ENCODE measurements at places on chromosomes 12 and 14.

DNA sequence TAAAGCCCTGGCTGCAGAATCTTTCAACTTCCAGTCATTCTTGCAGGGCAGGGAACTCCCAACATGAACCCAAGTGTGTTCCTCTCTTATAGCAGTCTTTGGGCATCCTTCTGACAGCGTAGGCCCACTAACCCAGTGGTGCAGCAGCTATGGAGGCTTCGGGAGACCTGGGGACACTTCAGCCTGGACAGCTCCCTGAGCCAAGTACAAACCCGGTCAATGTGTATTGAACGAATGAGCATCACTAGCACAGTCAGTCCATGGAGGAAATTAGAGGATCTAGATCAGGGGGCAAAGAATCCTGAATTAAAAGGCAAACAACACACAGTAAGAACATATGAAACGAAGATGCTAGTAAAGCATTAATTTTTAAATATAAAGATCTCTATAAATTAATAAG lies 41.8 kb downstream of the KIAA0586 start:
- no peak for DNase-seq

GRCh38 chr12:77163074-77164038 lies 98.0 kb upstream of the E2F7 start:
- DNase-seq: no peak

DNA sequence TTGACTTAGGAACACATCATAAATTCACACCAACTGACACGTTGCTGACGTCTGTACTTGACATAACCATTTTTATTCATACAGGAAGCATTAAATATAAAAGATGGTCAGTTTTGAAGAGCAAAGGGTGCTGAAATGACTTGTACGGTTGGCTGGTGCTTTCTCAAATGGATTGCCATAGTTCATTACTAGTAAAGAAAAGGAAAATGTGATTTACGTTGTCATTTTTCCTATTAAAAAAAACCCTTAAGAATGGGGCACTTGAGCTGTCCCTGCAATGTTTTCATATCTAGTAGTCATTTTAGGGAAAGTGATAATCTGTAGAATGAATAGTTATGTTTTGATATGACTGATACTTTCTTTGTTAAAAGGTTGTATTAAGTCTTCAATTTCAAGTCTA lies 22.5 kb upstream of the MANSC4 start:
- peak; percentile 30 for DNase-seq

GRCh38 chr14:98808494-98809407 lies 463.2 kb downstream of the BCL11B start:
- no peak for DNase-seq

- no peak for DNase-seq
Measured at GRCh38 chr12:69987579-69988091, 162.6 kb downstream of the MYRFL start.

- DNase-seq: no peak
Measured at GRCh38 chr12:64652346-64652745, 42.1 kb downstream of the RASSF3 start.

- DNase-seq: no peak
Measured at GRCh38 chr14:25122211-25122610, 72.3 kb upstream of the STXBP6 start.

DNA sequence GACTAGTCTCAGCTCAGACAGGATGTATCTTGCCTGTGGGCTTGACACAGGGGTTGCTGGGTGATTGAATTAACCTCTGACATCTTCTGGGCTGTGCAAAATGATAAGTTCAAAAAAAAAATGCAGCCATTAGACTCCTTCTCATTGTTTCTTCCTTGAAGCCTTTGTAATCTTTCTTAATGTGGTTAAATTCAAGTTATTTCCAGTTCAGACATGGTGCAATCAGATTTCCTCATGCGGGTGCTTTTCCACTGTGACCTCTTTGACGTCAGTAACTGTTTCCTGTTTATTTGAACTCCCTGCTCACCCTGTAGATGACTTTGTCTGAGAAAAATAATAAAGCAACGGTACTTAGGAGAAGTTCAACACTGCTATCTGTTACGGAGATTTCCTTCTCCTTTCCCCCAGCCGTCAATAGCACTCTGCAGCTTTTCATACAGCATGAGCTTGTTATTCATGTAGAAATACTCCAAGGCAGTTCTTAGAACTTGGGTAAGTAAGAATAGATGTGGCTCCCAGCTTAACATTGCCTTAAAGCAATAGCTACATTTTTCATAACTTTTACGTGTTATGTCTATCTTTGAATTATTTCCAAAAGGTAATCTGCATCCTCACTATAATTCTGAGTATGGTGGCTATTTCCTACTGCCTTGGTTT lies 155.5 kb downstream of the PRKCH start:
- DNase-seq: peak; percentile 53
